ENCODE measurements at places on chromosomes 4 and X. TPM values are rescaled to one million over a fixed set of nuclear protein-coding genes. Genes with fewer than 3 reads are reported as not detected.

DNA sequence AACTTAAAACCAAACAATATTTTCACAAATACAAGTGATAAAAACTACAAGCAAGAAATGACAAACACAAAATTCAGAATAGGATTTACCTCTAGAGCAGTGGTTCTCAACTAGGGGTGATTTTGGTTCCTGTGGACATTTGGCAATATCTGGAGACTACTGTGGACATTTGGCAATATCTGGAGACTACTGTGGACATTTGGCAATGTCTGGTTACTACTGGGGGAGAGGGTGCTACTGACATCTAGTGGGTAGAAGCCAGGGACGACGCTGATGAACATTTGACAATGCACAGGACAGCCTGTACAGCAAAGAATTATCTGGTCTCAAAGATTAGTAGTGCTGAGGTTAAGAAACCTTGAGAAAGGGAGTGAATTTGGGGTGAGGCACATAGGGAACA, 169.8 kb downstream of the CLCN4 start:
- H3K27me3 ChIP-seq, result no peaks in the 10 kb centered on the region
- peaks cover 3% of the 10 kb centered on the region for H3K4me1 ChIP-seq
- no peaks in the 10 kb centered on the region for H3K36me3 ChIP-seq
- peak; percentile 7 for DNase-seq

The NIPAL1 gene
- total RNA-seq, result 1.2 TPM

DNA sequence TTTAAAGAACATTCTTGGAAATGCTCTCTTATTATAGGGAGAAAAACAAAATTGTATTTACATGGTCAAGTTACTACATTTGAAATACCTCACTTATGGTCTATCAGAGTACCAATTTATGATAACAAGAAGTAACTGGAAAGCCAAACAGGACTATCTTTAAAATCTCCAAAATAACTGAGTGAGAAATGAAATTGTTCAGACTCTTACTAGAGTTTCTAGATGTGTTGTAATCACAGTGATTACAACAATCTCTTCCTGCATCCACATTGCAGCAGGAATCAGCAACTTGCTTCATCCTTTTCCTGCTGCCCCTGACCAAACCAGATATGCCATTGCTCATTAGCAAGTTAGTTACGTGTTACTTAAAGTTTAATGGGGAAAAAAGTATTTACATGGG, 245.2 kb upstream of the SMIM31 start:
- H3K27me3 ChIP-seq, result no peaks in the 10 kb centered on the region
- peaks cover 11% of the 10 kb centered on the region for H3K4me1 ChIP-seq
- DNase-seq, result no peak
- H3K27ac ChIP-seq, result no peak overlapping the region

The SSX4B gene
- not detected for total RNA-seq

DNA sequence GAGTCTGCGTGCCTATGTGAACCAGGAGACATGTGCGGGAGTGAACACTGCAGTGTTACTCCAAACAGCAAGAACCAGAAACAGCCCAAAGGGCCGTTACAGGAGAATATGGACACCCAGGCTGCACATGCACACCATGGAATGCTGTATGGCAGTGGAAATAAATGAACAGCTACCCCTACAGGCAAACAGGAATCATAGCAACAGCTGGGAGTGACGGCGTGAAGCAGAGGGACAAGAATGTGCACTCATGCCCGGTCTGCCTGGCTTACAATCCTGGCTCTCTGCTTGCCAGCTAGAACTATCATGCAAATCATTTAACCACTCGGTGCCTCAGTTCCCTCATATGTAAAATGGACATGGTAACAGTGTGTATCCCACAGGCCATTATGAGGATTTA, 16.6 kb downstream of the GPKOW start:
- H3K27ac ChIP-seq, result no peak overlapping the region
- no peak overlapping the region for H3K4me3 ChIP-seq
- H3K36me3 ChIP-seq, result no peaks in the 10 kb centered on the region
- H3K4me1 ChIP-seq, result no peaks in the 10 kb centered on the region

The FRG2 gene
- total RNA-seq, result not detected

DNA sequence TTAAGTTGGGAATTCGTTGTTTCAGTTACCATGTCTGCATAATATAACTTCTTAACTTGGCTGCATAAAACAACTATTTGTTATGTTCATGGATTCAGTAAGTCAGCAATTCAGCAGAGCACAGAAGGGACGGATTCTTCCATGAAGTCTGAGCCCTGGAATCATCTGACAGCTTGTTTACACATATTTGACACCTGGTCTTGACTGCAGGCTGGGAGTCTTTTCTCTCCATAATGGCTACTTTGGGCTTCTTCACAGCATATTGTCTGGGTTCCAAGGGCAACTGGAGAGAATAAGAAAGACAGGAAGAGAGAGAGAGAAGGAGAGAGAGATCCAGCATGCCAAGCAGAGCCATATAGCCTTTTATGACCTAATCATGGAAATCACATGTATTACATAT, 23.1 kb downstream of the CENPC start:
- H3K36me3 ChIP-seq, result peaks cover 8% of the 10 kb centered on the region
- H3K27ac ChIP-seq, result no peak overlapping the region
- no peak for DNase-seq

The PCYT1B gene
- total RNA-seq, result 33.9 TPM

DNA sequence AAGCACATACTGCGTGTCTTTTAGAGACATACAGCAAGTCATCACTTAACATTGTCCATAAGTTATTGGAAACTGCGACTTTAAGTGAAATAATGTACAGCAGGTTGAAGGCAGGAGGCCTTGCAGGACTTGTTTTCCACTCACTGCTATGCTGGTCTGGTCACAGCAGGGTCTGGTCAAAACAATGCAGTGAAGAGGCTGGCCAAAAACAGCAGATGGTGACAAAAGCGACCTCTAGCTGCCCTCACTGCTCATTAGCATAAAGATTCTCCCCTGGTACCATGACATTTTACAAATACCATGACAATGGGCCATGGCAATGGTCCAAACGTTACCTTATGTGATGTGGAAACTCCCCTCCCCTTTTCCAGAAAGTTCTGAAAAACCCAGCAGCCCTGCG, 1283.6 kb downstream of the FSTL5 start:
- peak; percentile 4 for DNase-seq
- H3K27ac ChIP-seq, result no peak overlapping the region
- no peak overlapping the region for H3K4me3 ChIP-seq
- H3K36me3 ChIP-seq, result no peaks in the 10 kb centered on the region
- H3K27me3 ChIP-seq, result no peaks in the 10 kb centered on the region
- H3K4me1 ChIP-seq, result no peaks in the 10 kb centered on the region

GRCh38 chr4:112094330-112094729, 50.9 kb upstream of the FAM241A start:
- H3K4me3 ChIP-seq, result no peak overlapping the region
- H3K4me1 ChIP-seq, result peaks cover 3% of the 10 kb centered on the region
- no peak overlapping the region for H3K27ac ChIP-seq
- peaks cover 4% of the 10 kb centered on the region for H3K27me3 ChIP-seq

GRCh38 chr4:53572600-53572994, 18.7 kb downstream of the LNX1 start:
- H3K4me3 ChIP-seq, result no peak overlapping the region
- no peak overlapping the region for H3K27ac ChIP-seq
- DNase-seq, result no peak

GRCh38 chrX:56803850-56804681, 75.0 kb downstream of the NBDY start:
- peak overlapping the region; percentile 24 for H3K4me3 ChIP-seq
- peak overlapping the region; percentile 81 for H3K27ac ChIP-seq
- DNase-seq, result no peak
- H3K36me3 ChIP-seq, result no peaks in the 10 kb centered on the region
- peaks cover 13% of the 10 kb centered on the region for H3K4me1 ChIP-seq

DNA sequence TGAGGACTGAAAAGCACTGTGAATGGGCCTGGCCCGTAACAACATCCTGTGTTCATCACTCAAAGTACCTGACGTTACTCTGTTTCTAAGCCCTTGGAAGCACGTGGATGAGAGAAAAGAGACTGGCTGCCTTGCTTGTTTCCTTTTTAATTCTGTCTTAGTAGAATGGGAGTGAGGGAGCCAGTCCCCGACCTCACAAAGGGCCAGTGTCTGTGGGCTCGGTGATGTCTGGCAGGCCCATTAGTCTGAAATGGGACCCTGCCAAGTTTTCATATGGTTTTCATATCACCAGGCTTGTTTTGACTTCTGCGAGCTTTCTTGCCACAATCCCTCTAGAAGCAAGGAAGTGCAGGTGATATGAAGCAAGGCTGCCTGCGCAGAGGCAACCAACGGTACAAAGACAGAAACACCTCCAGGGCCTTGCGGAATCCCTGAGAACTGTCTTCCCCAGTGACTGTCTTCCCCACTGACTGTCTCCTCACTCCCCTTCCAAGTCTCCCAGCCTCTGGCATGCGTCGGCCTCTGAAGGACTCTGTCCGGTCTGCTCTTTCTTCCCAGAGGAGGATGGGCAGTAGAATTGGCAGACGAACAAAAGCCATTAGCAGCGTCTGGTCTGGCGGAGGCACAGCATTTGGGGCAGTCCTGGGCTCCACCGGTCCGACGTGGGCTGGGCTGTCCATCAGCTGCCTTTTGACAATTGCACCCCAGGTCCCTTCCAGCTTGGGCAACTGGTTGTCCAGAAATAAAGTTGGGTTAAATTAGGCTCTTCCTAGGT, 20.2 kb upstream of the RASL11B start:
- H3K27ac ChIP-seq, result no peak overlapping the region
- peak; percentile 22 for DNase-seq
- H3K36me3 ChIP-seq, result no peaks in the 10 kb centered on the region
- no peak overlapping the region for H3K4me3 ChIP-seq
- no peaks in the 10 kb centered on the region for H3K27me3 ChIP-seq
- H3K4me1 ChIP-seq, result peaks cover 40% of the 10 kb centered on the region

GRCh38 chr4:26061248-26061986, 147.4 kb downstream of the SMIM20 start:
- H3K27me3 ChIP-seq, result no peaks in the 10 kb centered on the region
- H3K36me3 ChIP-seq, result no peaks in the 10 kb centered on the region
- no peak overlapping the region for H3K4me3 ChIP-seq
- no peak overlapping the region for H3K27ac ChIP-seq
- no peaks in the 10 kb centered on the region for H3K4me1 ChIP-seq
- DNase-seq, result peak; percentile 73

GRCh38 chrX:74160816-74161215, 143.2 kb upstream of the ZCCHC13 start:
- H3K27ac ChIP-seq, result no peak overlapping the region
- DNase-seq, result no peak
- no peaks in the 10 kb centered on the region for H3K4me1 ChIP-seq
- no peaks in the 10 kb centered on the region for H3K36me3 ChIP-seq
- no peak overlapping the region for H3K4me3 ChIP-seq
- H3K27me3 ChIP-seq, result no peaks in the 10 kb centered on the region

GRCh38 chr4:155491336-155492120, 114.8 kb upstream of the MAP9 start:
- DNase-seq, result no peak
- H3K4me3 ChIP-seq, result no peak overlapping the region
- no peak overlapping the region for H3K27ac ChIP-seq
- peaks cover 6% of the 10 kb centered on the region for H3K4me1 ChIP-seq
- H3K36me3 ChIP-seq, result no peaks in the 10 kb centered on the region

The ARHGAP36 gene
- total RNA-seq, result 0.22 TPM

DNA sequence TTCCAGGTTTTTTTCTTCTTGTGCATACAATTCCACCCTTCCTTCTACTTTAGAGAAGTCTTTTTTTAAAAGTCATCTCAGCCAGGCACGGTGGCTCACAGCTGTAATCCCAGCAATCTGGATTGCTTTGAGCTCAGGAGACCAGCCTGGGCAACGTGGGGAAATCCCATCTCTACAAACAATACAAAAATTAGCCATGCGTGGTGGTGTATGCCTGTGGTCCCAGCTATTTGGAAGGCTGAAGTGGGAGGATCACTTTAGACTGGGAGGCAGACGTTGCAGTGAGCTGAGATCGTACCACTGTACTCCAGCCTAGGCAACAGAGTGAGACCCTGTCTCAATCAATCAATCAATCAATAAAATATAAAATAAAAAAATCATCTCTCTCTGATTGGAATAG, 14.8 kb downstream of the ELOVL6 start:
- peak overlapping the region; percentile 66 for H3K27ac ChIP-seq
- peak; percentile 57 for DNase-seq
- H3K4me3 ChIP-seq, result no peak overlapping the region
- no peaks in the 10 kb centered on the region for H3K27me3 ChIP-seq
- peaks cover 5% of the 10 kb centered on the region for H3K36me3 ChIP-seq
- H3K4me1 ChIP-seq, result peaks cover 26% of the 10 kb centered on the region

All from neural progenitor cell (in vitro differentiated cells).